DMS153 (cell line): ENCODE measurements at places on chromosomes 1 and 21.

DNA sequence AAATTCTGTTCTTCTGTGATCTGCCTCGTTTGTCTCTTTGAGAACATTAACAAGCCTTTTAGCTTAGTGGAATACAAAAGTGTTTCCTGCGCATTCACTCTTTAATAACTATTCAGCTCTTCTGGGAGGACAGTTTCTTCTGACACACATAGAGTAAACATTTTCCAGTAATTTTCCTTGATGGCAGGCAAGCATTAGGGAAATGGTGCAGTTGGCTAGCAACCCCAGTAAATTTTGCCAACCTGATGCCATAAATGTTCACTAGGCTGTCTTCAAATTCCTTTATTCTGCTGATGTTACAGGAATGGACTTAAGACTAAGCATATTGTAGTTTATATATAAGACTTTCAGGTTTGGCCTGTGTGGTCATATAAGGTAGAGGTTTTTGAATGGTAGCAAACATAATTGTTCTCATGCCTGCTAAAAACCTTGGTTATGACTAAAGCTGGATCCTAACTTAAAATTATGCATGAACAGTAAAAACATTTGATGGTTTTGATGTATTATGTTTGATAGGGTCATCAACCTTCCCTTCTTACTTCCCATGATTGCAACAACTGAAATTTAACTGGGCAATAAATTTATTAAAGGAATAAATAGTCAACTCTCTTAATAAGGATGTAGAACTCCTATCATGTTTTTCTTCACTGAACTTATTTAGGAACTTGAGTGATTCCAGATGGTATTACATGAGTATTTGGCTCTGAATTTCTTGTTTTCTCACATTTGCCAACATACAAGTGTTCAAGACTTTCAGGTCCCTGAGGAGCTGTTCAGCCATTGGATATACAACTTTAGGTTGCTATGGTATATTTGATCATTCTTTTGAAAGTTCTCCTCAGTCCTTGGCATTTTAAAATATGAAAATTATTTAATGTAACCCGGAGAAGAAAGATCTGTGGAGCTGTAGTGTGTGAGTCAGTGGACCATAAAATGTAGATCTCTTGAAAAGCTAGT lies 223.4 kb downstream of the FMN2 start:
- DNase-seq, result no peak

- DNase-seq, result no peak
These were observed 145.5 kb upstream of the NRIP1 start for GRCh38 chr21:15210235-15210678.

- DNase-seq, result no peak
These were observed 130.8 kb upstream of the SGIP1 start for GRCh38 chr1:66403007-66403731.

- DNase-seq, result no peak
These were observed 35.0 kb downstream of the ACKR1 start for GRCh38 chr1:159239551-159240220.
